Left colon (tissue), 2 donors: ENCODE measurements at places on chromosomes 6 and 20. TPM values are rescaled to one million over a fixed set of nuclear protein-coding genes. Genes with fewer than 3 reads are reported as not detected.

CLPSL2 gene
- not detected for total RNA-seq

SLC22A2 gene
- total RNA-seq, result not detected

SOX18 gene
- 8.9 TPM for total RNA-seq

ILRUN gene
- 48.0 TPM for total RNA-seq

DSP gene
- 249 TPM for total RNA-seq

CD109 gene
- total RNA-seq, result 2.2 TPM

OPRL1 gene
- total RNA-seq, result 0.17 TPM

LST1 gene
- 5.8 TPM for total RNA-seq
